ENCODE measurements at places on chromosomes 1 and 21.
A peak's percentile ranks its signal among the peaks of the same experiment; 100 is the strongest.

GRCh38 chr1:41792485-41792770 lies 126.3 kb downstream of the HIVEP3 start:
- no peak for DNase-seq

DNA sequence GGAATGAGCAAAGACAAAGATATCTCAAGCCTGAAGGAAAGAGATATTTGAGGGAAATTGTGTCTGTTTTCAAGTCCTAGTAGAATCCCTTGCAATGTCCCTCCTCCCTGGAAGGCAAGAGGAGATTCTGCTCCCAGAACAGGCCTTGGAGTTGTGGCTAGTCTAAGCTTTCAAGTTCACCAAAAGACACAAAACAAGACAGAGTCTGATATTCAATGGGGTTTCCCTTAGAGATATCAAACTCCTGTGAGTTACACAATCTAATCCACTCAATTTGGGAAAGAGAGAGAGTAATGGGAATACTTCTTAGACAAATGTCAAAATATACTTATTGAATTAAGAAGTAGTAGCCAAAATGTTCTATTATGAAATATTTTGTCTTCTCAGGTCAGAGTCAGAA lies 162.8 kb upstream of the ADAMTS5 start:
- no peak for DNase-seq

DNA sequence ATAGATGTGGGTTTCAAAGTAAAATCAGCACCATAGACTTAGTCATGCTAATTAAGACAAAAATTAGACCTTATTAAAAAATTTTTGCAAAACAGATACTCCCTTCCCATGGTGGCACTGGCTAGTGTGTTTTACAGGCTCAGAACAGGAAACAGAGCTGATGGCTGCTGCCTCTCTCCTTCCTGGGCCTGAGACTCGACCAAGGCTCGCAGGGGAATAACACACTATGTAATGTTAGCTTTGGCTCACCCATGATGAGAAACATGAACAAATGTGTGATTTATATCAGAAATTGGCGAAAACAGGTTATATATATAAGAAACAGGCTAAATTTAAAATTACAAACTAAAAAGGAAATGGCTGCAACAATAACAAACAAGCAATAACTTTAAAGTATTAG lies 50.7 kb downstream of the ERG start:
- DNase-seq = no peak

- no peak for DNase-seq
These were observed 10.8 kb downstream of the FYB2 start for GRCh38 chr1:56808410-56808809.

GRCh38 chr1:20371411-20371810 lies 80.7 kb downstream of the VWA5B1 start:
- no peak for DNase-seq

DNA sequence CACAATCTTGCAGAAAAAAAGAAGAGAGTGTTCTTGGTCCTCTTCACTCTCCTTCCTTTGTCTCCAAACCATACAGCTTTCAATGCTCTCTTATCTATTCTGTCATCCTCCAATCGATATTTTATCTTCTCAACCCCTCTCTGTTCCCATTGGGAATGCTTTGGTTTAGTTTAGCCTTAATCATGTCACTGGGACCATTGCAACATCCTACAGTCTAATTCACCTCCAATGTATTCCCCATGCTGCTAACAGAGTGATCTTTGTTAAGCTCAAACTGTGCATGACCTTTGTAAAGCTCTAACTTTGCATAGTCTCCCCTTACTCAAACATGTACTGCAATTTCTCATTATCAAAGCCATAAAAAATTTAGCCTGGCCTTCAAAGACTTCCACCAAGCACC lies 2.9 kb downstream of the MPL start:
- DNase-seq = no peak

GRCh38 chr1:91645031-91645430 lies 144.4 kb downstream of the CDC7 start:
- DNase-seq = no peak

GRCh38 chr21:43741423-43742096 lies 22.6 kb downstream of the PDXK start:
- no peak for DNase-seq

DNA sequence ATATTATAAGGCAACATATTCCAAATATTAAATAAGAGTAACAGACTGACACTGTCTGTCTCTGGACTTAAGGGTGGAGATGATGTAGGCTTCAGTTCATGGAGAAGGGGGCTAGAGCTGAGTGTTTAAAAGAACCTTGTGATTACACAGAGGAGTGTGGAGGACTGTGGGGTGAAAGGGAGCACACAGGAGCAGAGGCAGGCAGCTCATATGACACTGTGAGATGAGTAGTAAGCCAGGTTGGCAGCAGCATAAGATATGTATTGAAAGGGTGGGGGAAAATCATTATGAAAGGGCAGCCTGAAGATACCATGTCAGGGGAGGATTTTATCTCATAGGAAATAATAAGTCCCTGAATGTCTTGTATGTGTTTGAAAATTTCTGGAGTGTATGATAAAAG lies 104.5 kb downstream of the AK5 start:
- no peak for DNase-seq

- no peak for DNase-seq
These were observed 63.3 kb upstream of the MAGI3 start for GRCh38 chr1:113326976-113327375.

DNA sequence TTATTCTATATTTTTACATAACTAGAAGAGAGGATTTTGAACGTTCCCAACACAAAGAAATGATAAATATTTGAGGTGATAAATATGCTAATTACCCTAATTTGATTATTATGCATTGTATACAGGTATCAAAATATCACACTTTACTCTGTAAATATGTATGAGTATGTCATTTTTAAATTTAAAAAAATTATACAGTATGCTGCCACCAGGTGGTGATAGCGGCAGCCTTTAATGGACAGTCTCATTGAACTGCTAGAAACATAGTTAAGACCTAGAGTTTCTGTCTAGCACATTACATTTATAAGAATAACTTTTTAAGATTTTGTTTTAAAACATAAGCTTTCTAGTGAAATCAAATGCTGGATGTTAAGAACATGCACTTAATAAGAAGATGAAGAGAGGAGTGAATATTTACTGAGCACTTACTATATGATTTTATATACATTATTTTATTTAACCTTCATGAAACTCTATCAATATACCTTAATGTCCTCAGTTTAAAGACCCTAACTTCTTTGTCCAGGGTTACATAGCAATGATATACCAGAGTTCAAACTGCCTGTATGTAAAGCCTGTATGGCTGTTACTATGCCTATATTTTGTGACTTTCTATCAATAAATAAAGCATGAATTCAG lies 207.1 kb downstream of the NUF2 start:
- DNase-seq = peak; percentile 25

- DNase-seq = peak; percentile 88
These were observed 90.1 kb downstream of the PGBD5 start for GRCh38 chr1:230335861-230336522.

DNA sequence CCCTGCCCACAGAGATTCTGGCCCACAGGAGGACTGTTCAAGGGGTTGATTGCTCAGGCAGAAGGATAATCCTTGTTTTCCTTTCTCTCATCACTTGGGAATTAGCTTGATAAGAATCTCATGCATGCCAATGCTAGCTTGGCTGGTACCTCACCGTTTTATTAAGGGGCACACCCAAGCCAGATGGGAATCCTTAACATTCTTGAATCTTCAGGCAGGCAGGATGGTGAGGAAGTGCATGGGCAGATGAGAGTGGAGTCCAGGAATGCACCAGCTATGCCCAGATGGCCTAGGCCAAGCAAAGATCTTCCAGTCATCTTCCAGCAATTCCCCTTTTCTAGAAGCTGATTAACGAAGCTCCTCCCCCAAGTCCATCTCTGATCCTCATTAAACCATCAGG lies 4.1 kb upstream of the LCE7A start:
- no peak for DNase-seq

DNA sequence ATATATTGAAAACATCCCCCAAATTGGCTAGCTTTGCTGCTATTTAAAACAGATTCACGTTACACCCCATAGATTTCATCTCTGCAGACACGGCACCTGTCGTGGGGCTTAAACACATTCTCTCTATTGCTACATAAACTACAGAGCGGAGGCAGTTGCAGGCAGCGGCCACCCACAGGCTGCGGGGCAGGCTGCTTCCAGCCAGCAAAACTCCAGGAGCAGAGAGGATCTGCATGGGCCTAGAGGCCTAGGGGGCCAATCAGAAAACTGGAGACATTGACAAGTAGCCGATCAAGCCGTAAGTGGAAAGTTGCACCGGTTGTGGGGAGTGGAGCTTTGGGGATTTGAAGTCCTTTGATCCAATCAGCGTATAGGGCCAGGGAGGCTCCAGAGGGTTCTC lies 129.0 kb upstream of the KLHDC7A start:
- no peak for DNase-seq

GRCh38 chr1:156911577-156912298 lies 8.7 kb upstream of the LRRC71 start:
- no peak for DNase-seq

DNA sequence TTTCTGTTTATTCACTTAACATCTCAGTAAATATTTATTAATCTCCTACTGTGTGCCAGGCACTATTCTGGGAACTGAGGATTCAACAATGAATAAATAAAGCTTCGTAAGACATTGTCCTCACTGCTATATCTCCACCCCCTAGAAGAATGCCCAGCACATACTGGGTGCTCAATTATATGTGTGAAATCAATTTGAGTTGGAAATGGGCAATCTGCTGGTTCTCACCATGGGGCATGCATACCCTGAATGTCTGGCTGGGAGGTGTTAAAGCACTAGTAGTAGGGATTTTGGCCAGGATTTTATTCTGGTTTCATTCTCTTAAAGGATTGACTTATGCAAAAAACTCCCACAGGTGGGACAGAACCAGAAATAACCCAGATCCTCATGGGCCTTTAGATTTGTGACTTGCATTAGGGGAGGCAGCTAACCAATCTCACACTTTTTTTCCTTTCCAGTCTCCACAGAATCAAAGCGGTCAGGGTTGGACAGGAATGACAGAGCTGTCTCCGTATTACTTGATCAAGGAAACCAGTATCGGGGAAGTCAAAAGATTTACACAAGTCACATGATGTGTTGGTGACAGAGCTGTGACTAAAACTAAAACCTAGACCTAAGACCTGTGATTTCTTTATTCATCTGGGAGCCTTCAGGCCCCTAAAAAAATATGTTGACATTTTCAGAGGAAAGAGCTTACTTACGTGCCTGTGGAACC lies 12.8 kb downstream of the GFI1 start:
- no peak for DNase-seq

GRCh38 chr1:2435746-2436355 lies 23.5 kb upstream of the PEX10 start:
- no peak for DNase-seq

- no peak for DNase-seq
These were observed 13.4 kb upstream of the PLEKHG5 start for GRCh38 chr1:6504887-6505286.

- no peak for DNase-seq
These were observed 2.2 kb downstream of the NAV1 start for GRCh38 chr1:201540846-201541735.

DNA sequence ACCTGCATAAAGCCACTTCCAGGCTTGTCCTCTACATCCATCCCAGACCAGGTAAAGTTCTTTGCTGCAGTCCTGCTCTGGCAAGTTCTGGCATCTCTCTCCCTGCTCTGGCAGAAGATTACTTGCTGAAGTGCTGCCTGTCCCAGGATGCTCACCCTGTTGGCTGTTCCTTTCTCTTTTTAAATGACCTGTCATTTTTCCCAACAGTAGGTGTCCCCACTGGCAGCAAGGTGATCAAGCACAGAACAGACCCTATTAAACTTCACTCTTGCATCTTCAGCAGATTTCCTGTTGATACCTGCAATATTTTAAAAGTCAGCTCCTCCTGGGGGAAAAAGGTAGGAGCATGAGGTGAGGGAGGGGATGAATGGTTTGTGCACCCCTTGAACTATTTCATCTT lies 332.6 kb downstream of the PBX1 start:
- no peak for DNase-seq

DNA sequence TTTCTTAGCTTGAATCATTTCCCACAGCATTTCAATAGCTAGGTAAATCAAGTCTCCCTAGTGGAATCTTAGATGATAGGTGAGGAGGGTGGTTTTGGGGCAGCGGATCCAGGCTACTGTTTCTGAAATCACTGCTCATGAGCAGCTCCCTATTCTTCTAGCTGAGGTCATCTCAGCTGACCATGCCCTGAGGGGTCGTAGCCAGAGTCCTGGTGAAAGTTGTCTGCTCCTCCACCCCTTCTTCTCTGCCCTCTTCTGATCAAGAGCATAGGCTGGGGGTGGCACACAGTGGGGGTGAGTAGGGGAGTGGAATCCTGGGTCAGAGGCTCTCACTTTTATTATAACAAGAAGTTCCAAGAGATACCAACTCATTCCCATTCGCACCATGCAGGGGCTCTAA lies 76.2 kb downstream of the SLC16A1 start:
- no peak for DNase-seq

- DNase-seq = no peak
These were observed 45.1 kb downstream of the SMG7 start for GRCh38 chr1:183517401-183517800.

GRCh38 chr1:245650441-245650960 lies 495.7 kb downstream of the KIF26B start:
- DNase-seq = no peak

- DNase-seq = no peak
These were observed 26.6 kb upstream of the FCRL4 start for GRCh38 chr1:157624471-157624870.

DNA sequence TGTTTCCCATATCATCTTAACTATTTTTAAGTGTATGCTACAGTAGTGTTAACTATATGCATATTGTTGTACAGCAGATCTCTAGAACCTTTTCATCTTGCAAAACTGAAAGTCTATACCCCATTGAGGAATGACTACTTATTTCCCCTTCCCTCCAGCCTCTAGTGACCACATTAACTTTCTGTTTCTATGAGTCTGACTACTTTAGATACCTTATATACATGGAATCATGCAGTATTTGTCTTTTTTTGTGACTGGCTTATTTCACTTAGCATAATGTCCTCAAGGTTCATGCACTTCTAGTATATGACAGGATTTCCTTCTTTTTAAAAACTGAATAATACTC lies 96.5 kb upstream of the BTG3 start:
- DNase-seq = no peak

GRCh38 chr21:37765221-37765900 lies 150.9 kb downstream of the KCNJ6 start:
- DNase-seq = no peak

DNA sequence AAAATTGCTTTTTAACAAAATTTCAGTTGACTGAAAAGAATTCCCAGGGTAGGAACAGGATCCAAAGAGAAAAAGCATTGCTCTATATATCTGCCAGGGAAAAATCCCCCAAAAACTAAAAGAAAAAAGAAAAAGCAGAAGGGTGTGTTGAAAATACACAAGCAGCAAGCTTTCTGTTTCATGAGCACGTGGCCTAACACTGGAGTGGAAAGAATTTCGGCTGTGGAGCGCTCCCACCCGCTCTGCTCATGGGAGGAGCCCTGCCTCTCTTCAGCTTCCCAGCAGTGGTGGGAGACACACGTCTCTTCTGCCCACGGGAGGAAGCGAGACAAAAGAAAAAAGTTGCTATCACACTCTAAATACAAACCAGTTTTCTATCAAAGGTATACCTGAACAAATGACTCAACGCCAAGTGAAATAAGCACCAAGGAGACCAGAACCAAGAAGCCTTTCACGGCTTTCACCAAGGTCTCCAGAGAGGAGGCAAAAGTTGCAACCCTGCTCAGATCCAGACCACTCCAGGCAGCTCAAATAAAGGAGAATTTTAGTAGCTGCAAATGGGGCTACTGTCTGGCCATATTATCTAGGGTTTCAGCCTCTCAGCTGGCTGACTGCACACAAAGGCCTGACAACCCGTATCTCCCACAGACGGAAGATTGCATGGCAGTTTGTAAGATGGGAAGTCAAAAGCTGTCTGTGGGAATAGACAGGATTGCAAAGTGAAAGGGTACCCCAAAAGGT lies 29.5 kb upstream of the ZNF496 start:
- peak; percentile 88 for DNase-seq
